Stimulated activated CD4-positive, alpha-beta T cell treated with anti-CD3 and anti-CD28 coated beads, Interleukin-2, amount 100 ng/mL, for 48 hours (primary cell): ENCODE measurements at places on chromosomes 7 and 10.
A peak's percentile ranks its signal among the peaks of the same experiment; 100 is the strongest.

DNA sequence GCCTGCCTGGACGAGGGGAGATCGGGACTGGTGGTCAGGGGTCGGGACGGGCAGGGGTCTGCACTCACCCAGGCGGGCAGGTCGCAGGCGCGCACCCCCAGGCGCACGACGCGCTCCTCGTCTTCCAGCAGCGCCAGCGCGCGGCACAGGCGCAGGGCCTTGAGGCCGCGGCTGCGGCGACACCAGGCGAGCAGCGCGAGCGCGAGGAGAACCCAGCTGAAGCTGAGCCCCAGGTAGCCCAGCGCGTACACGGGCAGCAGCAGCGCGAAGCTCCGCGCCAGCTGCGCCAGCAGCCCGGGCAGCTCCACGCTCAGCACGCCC, 328 bp downstream of the ESYT2 start:
- peak; percentile 54 for DNase-seq

DNA sequence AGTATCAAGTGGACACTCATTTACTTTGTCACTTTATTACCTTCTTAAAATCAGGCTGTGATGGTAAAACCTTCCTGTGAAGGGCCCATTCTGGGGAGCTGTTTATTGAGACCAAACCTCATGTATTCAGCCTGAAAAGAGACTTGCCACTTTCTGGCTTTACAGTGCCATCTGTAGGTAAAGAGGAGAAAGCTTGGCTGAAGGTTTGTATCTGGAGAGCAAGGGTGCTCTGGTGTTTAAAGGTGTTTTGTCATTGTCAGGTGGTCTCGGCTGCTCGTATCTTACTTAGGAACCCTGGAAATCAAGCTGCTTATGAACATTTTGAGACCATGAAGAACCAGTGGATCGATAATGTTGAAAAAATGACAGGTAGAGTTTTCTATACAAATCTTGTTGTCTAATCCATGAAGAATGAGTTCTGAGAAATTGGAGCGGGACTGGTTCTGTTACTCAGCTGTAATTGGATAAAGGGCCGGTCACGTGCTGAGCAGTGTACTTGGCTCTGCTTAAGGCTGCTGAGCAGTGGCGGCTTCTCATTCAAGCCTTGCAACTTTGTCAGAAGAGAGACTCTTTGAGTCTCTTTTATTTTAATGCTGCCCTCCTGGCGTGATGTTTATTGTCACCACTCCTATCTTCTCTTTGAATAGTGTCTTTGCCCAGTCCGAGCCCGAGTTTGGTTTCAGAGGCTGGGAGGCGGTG, 46.9 kb downstream of the AP3M1 start:
- DNase-seq: no peak

DNA sequence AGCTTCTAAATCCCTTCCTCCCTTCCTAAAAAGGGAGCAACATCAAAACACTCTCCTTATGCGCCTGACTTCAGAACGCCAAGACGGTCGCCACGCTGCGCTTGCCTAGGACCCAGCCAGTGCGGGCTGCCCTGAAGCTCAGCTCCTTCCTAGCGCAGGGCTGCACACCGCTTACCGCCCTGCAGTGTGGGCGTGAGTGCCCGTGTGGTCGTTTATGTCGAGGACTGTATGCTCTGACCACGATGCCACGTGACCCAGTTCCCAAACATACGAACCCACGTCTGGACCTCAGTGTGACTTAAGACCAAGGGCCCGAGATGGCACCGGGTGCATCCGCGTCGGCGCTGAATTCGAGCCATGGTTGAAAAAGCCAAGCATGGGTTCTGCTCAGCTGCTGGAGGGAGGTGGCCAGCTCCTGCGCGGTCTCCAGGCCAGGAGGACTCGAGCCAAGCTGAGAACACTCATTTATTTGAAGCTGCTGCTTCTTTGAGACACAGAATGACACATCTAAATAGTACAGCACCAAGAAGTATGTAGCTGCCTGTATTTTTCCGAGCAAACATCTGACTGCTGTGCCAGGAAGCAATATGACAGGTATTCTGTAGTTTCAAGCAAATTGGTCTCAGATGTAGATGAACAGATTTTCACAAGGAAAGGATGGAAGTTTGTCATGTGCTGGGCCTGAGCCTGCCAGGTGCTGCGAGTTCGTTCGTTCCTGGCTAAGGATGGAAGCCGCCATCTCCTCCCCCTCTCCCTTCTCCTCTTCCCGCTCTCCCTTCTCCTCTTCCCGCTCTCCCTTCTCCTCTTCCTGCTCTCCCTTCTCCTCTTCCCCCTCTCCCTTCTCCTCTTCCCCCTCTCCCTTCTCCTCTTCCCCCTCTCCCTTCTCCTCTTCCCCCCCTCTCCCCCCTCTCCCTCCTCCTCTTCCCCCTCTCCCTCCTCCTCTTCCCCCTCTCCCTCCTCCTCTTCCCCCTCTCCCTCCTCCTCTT, 184.7 kb downstream of the EBF3 start:
- DNase-seq: no peak

- no peak for DNase-seq
These were observed 174.8 kb upstream of the ANK3 start for GRCh38 chr10:60564475-60564874.

- peak; percentile 35 for DNase-seq
These were observed 16.6 kb downstream of the ACBD5 start for GRCh38 chr10:27223964-27224363.

- DNase-seq: no peak
These were observed 33.7 kb upstream of the RHEB start for GRCh38 chr7:151553356-151553755.

- DNase-seq: no peak
These were observed 60.9 kb downstream of the CSGALNACT2 start for GRCh38 chr10:43199088-43199683.

DNA sequence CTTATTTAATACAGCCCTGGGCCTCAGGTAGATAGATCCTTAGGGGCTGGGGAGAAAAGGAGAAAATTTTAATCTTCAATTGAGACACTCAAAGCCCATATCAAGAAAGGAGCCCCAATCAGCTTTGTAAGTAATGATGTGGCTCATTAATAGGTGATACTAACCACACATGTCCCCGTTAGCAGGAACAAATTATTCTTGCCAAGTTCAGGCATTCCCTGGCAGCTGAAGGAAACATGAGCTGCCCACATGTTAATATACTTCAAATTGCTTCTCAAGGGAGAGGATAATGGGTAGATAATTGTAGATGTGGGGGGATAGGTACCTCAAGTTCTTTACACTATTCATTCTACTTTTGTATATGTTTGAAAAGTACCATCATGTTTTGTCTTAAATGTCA, 14.5 kb downstream of the IFIT5 start:
- DNase-seq: no peak

GRCh38 chr10:89051593-89051992, 61.0 kb downstream of the FAS start:
- no peak for DNase-seq

DNA sequence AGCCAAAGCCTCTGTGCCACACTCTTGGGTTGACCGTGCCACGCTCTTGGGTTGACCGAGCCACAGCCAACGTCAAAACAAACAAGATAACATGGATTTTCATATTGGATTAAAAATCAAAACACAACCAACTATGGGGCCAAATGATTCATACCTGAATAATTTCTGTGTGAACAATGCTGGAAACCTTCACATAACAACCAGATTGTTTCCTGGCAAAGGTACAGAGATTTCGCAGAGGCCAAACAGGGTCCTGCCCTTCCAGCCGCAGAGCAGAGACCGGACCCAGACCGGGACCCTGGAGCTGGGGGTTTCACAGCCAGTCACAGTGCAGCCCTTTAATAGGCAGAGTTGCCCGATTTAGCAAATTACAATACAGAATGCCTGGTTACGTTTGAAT, 40.5 kb downstream of the ITIH5 start:
- DNase-seq: no peak

GRCh38 chr10:113100281-113100680, 150.2 kb downstream of the TCF7L2 start:
- no peak for DNase-seq

DNA sequence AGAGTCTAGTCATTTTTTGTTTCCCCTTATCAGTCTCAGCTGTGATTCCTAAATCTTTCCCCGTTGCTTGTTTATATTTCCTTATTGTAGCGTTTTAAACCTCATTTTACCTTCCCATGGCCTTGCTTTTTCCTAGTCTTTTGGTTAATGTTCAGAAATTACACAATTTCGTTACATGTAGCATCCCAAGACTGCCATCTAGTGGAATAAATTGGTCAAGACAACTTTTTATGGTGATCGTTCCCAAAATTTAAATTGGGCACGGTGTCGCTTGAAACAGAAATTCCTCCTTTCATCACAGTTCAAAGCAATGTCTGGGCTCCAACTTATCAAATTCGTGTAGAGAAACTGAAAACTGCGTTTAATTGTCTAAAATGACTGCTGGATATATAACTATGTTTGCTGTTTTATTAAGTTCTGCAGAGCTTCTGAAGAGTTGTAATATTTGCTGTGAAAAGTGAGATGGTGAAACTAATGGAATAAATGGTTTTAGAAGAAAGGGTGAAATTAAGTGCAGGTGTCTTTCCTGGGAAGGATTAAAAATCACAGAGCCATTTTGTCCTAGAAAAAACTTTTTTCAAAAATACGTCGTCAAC, 370.2 kb downstream of the PHF14 start:
- no peak for DNase-seq

GRCh38 chr10:48697821-48698764, 13.4 kb downstream of the WDFY4 start:
- no peak for DNase-seq

- DNase-seq: no peak
These were observed 6.7 kb upstream of the CREB5 start for GRCh38 chr7:28405662-28406061.

DNA sequence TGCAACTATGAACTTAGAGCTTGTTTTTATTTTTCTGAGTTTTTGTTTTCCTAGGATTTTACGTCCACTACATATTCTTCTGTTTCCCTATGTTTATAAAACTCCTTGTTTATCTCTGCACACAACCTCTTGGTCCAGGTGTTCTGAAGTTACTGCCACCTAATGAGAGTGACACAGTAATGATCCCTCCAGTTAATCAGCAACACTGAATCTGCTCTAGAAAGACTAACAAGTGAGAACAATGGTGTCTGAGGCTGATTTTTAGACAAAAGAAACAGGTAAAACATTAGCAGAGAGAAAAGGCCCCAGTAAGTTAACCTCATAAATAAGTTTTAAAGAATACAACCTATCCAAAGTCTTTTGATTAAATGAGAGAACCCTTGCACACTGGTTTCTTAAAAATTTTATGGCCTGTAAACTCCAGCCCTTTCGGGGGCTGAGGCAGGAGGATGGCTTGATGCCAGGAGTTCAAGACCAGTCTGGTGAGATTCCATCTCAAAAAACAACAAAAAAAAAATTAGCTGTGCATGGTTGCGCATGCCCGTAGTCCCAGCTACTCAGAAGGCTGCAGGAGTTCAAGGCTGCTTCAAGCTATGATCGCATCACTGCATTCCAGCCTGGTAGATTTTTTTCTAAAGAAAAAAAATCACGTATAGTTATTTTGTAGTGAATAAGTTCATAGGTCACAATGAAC, 397.6 kb downstream of the MAGI2 start:
- DNase-seq: no peak

DNA sequence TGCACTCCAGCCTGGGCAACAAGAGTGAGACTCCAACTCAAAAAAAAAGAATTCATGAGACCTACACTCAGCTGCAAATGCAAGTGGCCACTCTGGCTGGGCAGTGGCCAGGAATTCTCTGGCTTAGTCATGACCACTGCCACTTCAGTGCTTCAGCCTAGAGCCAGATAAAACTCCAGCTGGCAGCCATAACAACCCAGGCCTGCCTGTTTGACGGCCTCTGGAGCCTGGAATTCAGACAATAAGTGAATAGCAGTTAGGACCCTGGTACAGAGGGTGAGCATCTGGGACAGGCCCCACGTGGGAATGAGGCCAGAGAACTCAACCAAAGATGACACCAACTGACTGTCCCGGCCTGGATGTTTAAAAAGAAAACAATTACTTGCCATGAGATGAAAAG, 18.9 kb downstream of the RCC1L start:
- DNase-seq: no peak

DNA sequence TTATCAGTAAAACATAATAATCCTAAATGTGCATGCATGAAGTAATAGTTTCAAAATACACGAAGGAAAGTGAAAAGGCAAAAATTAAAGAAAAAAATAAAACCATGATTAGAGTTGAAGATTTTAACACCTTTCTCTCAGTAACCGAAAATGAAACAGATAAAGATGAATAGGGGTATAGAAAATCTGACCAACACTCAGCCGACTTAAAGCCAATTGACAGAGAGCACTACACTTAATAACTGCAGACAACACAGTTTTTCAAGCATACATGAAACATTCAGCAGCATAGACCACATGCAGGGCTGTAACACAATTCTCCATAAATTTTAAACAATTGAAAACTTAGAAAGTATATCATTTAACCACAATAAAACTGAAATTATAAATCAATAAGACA, 76.1 kb downstream of the CUBN start:
- DNase-seq: no peak

DNA sequence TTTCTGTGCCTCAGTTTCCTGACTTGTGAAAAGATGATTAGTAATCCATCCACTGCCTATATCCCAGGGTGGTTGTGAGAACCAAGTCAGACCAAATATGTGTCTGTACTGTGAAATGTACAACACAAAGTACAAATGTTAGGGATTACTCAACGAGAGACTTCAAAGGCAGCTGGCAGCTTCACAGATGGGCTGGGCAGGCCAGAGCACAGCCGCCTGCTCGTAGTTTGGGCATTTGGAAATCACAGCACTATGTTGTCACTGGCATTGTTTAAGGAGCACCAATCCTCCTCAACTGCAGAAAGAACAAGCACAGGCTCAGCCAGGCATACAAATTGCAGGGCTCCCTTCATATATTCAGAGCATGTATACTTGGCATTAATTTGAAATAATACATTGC, 64.5 kb upstream of the C10orf90 start:
- no peak for DNase-seq

DNA sequence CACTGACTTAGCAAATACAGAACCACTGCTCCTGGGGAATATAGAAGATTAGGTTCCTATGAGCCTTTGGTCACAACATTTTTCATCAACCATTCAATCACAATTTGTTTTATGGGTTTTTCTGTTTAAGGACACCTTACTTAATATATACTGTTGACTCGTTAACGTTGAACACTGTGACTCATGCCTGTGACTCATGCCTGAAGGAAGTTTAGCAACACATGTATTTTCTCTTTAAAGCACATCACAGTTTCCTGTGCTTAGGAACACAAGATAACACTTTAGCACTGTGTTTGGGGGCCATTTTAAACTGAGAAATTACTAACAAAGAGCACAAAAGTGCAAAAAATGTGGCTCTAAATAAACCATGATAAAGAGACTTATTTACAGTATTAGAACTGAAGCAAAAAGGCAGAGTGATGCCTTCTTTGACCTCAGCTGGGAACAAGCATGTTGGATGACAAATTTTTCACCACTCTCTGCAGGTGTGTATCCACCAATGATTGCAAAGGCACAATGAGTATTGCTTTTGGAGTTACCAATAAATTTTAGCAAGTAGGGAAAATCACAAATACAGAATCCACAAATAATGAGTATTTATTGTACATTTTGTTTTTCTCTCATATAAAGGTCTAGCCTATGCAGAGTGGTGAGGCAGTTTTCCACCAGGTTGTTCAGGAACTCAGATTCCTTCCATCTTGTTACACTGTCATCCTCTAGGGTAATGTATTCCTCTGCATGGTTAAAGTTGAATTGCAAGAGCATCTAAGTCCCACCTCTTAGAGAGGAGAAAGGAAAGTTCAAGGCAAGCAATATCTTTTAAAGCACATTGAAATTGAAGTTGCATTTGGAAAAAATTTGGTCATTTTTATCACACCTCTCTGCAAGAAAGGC, 7.3 kb downstream of the FGFBP3 start:
- DNase-seq: peak; percentile 50

GRCh38 chr7:134374291-134374690, 57.6 kb upstream of the SLC35B4 start:
- no peak for DNase-seq
